Stimulated activated CD4-positive, alpha-beta T cell treated with anti-CD3 and anti-CD28 coated beads, Interleukin-1b, Interleukin-23, amount 100 ng/mL, for 4 hours (primary cell): ENCODE measurements at places on chromosomes 13 and 19.

- DNase-seq, result peak; percentile 52
These were observed 33.0 kb downstream of the CRYL1 start for GRCh38 chr13:20492641-20493040.

DNA sequence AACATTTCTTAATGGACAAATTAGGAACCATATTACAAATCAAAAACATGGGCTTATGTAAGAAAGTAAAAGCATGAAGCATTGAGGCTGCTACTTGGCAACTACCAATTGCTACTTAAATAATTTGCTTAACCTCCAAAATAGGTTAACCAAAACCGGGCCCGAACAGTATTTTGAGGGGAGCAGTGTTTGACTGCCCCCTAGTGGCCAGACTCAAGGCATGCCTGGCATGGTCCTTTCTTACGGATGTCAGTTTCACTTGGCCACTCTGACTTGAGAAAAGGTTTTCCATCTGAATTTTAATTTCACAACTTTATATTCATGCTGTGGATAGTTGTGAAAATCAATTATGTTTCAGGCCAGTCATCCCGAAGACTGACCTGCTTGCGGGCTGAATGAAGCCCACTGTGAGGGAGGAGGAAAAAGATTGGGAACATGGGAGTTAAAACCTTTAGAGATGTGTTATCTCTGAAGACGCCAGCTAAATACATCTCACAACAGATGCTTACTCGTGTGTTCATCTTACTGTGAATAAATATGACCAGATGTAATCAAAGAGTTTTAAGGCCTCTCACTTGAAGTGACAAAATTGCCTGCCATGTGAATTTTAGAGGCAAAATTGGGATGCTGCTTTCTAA is 2.9 kb downstream of the RXFP2 start:
- DNase-seq, result peak; percentile 32

DNA sequence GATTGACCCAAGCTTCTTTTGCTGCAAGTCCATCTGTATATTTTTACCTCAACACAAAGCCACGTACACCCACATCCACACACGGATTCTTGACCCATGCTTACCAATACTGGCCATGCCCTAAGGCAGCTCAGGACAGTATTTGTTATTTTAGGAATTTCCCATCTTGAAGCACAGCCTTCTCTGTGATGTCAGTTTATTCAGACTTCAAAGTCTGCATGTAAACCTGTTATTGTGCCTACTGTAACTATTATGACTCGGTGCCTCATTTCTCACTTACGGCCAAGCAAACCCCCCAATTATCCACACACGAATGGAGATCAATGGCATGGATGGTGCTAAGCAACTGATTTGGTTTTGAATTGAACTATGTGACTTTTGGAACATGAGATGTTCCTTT is 17.5 kb downstream of the CLDN10 start:
- no peak for DNase-seq

DNA sequence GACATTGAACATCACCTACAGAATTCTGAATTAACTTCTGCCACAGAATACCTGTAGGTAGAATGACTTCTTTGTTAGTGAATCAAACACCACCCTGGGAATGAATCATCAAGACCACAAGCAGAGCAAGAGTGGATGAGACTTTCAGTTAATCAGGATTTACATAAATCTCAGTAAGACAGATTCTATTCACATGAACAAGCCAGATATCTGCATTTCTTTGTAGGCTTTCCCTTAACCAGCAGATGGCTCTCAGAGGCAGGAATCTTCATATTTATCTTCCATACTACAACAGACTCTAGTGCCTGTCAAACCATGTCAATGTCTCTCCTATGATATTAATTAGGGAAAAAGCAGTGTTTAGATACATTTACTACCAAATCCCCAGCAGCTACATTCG is 412.1 kb downstream of the KLF12 start:
- no peak for DNase-seq

- no peak for DNase-seq
These were observed 7.6 kb downstream of the KLHL26 start for GRCh38 chr19:18644196-18645034.

- DNase-seq, result no peak
These were observed 15.9 kb downstream of the PRR36 start for GRCh38 chr19:7858109-7858770.

GRCh38 chr13:27203186-27203585 is 31.6 kb upstream of the USP12 start:
- DNase-seq, result no peak

- no peak for DNase-seq
These were observed 11.4 kb upstream of the USP12 start for GRCh38 chr13:27182844-27183497.

GRCh38 chr19:5191091-5191490 is 149.5 kb downstream of the PTPRS start:
- no peak for DNase-seq

GRCh38 chr19:17322854-17323253 is 11.8 kb downstream of the ANO8 start:
- DNase-seq, result no peak

- DNase-seq, result no peak
These were observed 148.3 kb downstream of the MYO16 start for GRCh38 chr13:108777421-108778420.

- DNase-seq, result no peak
These were observed 6.0 kb downstream of the SIGLEC11 start for GRCh38 chr19:49954933-49955332.

DNA sequence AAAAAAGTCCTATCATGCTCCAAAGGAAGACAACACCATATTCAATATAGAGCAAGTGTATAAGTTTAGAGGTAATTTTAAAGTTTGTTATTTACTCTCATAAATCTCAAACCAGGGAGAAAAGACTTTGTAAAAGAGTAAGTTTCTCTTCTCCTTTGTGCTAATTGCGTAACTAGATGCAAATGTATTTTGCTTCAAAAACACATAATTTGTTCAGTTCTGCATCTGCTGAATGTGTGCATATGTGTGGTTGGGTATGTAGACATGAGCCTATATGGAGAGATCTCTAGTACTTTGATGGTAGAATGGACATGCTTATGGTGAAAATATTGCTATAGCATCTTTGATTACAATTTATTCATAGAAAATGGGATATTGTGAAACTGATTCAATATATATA is 17.8 kb upstream of the MIR17HG start:
- DNase-seq, result no peak

GRCh38 chr19:49127674-49128544 is 8.6 kb downstream of the PPFIA3 start:
- peak; percentile 91 for DNase-seq

DNA sequence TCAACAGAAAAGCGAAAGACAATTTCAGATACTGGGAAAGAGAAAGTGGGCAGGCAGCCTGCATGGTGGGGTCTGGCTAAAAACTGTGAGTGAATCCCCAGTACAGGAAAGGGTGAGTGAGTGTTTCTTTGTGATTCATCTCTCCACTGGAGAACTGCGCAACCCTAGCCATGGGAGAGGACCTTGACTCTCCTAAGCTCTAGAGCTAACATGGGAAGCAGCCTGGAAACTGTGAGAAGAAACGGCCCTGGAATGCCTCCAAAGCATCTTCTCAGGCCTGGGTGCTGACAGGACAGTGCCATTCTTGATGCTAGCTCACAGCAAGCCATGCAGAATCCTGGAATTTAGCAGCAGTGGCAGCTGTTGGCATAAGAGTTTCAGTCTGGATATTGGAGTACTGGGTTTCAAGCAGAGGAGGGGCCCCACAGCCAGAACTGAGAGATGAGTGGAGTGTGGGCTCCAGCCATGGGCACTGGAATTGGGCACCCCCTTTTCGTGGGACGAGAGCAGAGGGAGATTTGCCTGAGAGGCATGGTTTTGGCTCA is 18.7 kb upstream of the SLAIN1 start:
- no peak for DNase-seq

- DNase-seq, result no peak
These were observed 1487.7 kb downstream of the EFNB2 start for GRCh38 chr13:105047676-105048295.

DNA sequence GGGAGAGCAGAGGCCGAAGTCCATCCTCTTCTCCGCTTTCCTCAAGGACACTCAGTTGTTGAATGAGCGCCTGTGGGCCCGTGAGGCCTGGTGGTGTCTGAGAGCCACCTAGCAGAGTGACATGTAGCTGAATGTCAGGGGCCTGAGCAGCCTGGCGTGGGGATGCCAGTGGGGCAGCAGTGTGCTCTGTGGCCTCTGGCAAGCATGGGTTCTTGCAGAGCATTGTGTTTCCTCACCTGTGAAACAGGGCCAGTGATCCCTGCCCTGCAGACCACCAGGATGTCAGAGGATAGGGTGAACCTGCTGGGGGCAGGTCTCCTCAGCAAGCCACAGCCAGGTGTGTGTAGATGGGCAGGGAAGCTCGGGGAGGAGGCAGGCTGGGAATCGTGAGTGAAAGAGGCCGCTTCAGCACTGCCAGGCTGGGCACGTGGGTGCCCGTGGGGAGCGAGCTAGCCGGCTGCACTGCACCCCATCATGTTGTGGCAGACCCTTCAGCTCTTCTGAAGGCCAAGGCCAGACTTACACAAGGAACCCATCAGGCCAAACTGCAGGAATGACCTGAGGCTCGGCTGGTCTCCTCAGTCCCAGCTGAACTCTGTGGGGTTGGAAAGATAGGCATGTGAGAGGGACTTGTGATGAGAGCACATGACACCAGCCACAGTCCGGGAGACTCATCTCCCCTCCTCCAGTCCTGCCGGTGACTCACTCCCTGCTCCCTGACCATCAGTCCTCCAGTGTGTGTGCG is 5.0 kb downstream of the PPP1R37 start:
- no peak for DNase-seq

GRCh38 chr13:95496485-95496884 is 56.0 kb upstream of the CLDN10 start:
- no peak for DNase-seq

DNA sequence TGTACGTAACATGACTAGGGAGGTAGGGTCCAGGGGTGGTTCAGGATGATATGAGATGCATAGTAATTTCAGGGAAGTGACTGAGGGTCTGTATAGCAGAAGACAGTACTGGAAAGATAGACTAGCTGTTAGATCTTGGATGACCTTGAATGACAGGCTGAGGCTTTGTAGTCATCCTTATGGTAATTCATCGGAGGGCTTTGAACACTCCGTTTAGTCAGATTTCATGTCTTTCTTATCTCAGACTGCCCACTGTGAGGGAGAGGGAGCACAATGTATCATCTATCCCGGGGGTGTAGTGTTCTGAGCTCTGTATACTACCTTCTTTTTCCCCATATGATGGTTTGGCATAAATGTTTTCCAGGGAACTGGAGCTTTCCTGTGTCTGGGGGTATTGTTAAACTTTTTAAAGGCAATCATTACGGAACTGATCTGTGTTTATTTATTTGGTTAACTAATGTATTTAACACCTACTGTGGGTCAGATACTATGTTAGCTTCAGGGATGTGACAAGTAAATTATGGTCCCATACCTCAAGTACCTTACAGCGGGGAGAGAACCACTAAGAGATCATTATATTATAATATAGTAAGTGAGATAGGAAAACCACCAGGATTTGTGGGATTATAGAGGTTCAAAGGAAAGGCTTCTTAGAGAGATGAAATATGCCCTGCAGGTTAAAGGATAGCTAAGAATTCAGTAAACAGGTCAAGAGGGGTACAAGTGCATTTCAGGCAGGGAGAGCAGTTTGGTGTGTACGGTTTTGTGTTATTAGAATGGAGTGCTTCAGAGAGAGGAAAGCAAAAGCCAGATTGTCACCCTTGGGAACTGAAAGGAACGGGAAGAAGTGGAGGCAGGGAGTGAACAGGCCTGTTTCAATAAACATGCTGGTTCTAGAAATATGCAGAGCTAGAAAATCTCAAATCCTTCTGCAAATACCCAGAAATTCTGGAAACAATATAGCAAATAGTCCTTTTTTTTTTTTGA is 164.8 kb upstream of the KL start:
- DNase-seq, result no peak

DNA sequence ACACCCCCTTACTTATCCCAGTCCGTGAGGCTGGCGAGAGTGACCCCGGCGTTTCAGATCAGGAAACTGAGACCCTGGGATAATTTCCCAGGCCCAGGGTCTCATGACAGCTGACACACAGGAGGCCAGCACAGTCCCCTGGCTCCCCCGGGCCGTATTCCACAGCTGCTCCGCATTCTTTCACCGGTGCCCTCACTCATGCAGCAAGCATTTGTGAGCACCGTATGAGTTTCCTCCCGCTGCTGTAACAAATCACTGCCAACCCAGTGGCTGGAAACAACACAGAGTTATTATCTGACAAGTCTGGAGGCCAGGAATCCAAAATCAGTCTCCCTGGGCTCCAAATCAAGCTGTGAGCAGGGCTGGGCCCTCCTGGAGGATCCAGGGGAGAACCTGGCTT is 21.3 kb downstream of the GADD45B start:
- no peak for DNase-seq

GRCh38 chr19:16931306-16931705 is 42.5 kb downstream of the F2RL3 start:
- DNase-seq, result no peak

DNA sequence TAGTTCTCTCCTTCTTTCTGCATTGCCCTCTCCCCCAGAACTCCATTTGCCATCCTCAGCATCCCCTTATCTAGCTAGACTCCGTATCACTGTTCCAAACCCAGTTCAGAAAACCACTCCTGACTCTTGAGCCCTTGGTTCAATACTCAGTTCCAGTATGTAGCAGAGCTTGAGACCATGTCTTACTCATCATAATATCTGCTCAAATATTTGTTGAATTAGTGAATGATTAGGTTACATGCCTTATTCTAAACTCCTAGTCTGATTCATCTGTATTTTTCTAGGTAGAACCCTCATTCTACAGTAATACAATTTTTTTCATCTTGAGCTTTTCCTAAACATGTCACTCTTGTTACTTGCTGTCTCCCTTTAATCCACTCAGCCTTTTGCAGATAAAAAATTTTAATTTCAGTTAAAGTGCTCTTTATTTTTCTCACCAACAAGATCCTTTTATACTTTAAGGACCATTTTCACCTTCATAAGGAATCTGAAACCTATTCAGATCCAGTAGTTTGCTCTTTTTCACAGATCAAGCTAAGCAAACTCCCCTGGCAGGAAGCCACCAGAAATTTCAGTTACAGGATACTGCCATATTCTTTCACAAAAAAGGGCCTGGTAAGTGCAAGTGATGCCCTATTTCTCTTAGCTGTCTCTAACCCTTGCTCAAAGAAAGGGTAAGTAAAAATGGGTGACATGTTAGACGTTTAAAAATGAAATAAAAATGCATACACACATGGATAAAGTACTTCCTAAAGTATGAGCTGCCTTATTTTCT is 23.1 kb upstream of the INTS6 start:
- DNase-seq, result no peak

- no peak for DNase-seq
These were observed 446.3 kb downstream of the KLF12 start for GRCh38 chr13:73687929-73688328.

GRCh38 chr13:91228108-91228507 is 119.4 kb upstream of the MIR17HG start:
- DNase-seq, result no peak

GRCh38 chr13:19071161-19071936 is 110.3 kb downstream of the TUBA3C start:
- no peak for DNase-seq

DNA sequence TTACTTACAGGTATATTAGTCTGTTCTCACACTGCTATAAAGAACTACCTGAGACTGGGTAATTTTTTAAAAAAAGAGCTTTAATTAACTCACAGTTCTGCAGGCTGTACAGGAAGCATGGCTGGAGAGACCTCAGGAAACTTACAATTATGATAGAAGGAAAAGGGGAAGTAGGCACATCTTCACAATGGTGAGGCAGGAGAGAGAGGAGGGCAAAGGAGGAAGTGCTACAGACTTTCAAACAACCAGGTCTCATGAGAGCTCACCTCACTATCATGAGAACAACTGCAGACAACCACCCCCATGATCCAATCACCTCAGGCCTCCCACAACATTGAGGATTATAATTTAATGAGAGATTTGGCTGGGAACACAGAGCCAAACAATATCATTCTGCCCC is 511.7 kb downstream of the SLITRK6 start:
- DNase-seq, result no peak

GRCh38 chr19:1624458-1624857 is 19.2 kb upstream of the UQCR11 start:
- peak; percentile 36 for DNase-seq
